WTC11 (cell line): ENCODE measurements at places on chromosomes 5 and 9. TPM values are rescaled to one million over a fixed set of nuclear protein-coding genes. Genes with fewer than 3 reads are reported as not detected.

SOX30 gene
- total RNA-seq = 0.41 to 0.55 TPM (median 0.46 TPM) in 3 replicates

WDR55 gene
- 22.1 to 25.3 TPM (median 23.5 TPM) in 3 replicates for total RNA-seq

CDC20B gene
- total RNA-seq = not detected in 3 replicates

PPP1R26 gene
- 36.2 to 44.4 TPM (median 37.4 TPM) in 3 replicates for total RNA-seq

CTXN3 gene
- total RNA-seq = not detected in 3 replicates

DNA sequence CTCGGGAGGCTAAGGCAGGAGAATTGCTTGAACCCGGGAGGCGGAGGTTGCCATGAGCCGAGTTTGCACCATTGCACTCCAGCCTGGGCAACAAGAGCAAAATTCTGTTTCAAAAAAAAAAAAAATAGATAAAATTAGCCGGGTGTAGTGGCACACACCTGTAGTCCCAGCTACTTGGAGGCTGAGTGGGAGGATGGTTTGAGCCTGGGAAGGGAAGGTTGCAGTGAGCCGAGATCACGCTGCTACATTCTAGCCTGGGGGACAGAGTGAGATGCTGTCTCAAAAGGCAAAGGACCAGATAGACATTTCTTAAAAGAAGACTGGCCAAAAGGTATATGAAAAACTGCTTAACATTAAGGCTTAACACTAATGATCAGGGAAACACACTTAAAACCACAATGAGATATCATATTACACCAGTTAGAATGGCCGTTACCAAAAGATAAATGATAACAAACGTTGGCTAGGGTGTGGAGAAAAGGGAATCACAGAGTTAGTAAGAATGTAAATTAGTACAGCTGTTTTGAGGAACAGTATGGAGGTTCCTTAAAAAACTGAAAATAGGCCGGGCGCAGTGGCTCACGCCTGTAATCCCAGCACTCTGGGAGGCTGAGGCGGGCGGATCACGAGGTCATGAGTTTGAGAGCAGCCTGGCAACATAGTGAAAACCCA lies 10.1 kb upstream of the MARVELD2 start:
- no peak overlapping the region for H3K27ac ChIP-seq
- no peak for DNase-seq
- H3K27me3 ChIP-seq = no peaks in the 10 kb centered on the region
- H3K4me3 ChIP-seq = no peak overlapping the region

GRCh38 chr9:107720501-107720900 lies 230.9 kb upstream of the KLF4 start:
- no peak for DNase-seq
- H3K36me3 ChIP-seq = no peaks in the 10 kb centered on the region
- no peaks in the 10 kb centered on the region; the same call in 1 of the 2 replicates for H3K27me3 ChIP-seq
- H3K4me1 ChIP-seq = no peaks in the 10 kb centered on the region

GRCh38 chr9:64015136-64015535 lies 1269.9 kb downstream of the FOXD4L5 start:
- H3K27me3 ChIP-seq = peaks cover 10% of the 10 kb centered on the region
- no peaks in the 10 kb centered on the region for H3K4me1 ChIP-seq
- DNase-seq = no peak
- H3K4me3 ChIP-seq = no peak overlapping the region

DNA sequence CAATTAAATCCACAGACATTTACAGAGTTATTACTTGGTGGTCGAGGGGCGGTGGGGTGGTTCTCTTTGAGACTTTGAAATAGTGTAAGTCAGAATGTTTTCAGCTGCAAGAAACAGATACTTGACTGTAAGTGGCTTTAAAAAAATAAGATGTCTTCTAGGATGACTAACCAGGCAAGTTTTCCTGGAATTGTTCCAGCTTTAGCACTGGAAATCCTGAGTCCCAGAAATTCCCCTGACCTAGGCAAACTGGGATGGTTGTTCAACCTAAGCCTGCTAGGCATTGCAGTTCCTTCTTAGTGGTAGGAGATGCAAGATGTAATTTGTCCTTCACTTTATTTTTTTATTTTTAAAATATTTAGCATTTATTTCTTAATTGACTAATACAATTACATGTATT lies 169.5 kb upstream of the POC5 start:
- no peak overlapping the region for H3K27ac ChIP-seq
- 0 out of 2 replicates have a peak, but pooled peaks cover 4% of the 10 kb centered on the region for H3K4me1 ChIP-seq
- H3K27me3 ChIP-seq = no peaks in the 10 kb centered on the region
- no peaks in the 10 kb centered on the region for H3K36me3 ChIP-seq

GRCh38 chr5:112250551-112250950 lies 168.5 kb downstream of the EPB41L4A start:
- H3K4me1 ChIP-seq = peaks cover 13% of the 10 kb centered on the region
- no peak overlapping the region for H3K27ac ChIP-seq
- no peak for DNase-seq
- no peak overlapping the region for H3K4me3 ChIP-seq

DNA sequence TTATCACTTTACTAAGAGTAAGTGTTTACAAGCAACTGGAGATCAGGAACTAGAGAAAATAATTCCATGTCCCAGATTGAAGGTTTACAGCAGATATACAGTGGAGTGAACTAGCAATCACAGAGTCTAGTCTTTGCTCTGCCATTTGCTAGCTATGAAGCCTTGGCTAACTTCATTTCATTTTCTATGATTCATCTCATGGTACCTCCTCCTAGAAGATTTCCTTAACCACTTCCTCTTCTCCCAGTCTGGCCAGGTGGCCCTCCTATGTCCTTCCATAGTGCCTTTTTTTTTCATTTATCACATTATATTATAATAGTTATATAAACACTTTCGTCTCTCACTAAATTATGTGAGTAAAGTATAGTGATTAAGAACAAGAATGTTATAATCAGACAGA lies 52.1 kb downstream of the GRIA1 start:
- H3K27me3 ChIP-seq = no peaks in the 10 kb centered on the region
- DNase-seq = no peak
- no peaks in the 10 kb centered on the region for H3K36me3 ChIP-seq
- no peak overlapping the region for H3K4me3 ChIP-seq

DNA sequence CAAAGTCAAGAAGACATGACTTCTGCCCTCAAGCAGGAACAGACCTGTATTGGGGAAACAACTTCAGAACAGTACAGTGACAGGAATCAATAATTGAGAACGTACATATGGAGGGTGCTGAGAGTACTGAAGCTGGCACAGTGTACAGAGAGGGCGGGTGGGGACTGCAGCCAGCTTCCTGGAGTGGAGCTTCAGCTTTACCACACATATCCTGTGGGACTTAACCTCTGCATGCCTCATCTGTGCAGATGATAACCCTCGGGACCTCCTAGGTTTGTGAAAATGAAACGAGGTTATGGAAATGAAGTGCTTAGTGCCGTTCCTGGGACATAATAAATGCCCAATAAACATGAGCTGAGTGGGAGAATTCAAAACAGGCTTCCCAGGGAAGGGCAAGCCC lies 22.1 kb upstream of the RARS1 start:
- no peak overlapping the region for H3K27ac ChIP-seq
- peaks cover 51% of the 10 kb centered on the region for H3K36me3 ChIP-seq
- H3K27me3 ChIP-seq = no peaks in the 10 kb centered on the region
- no peak for DNase-seq

- no peaks in the 10 kb centered on the region for H3K27me3 ChIP-seq
- peak overlapping the region; percentile 19 for H3K4me3 ChIP-seq
- peaks cover 40% of the 10 kb centered on the region for H3K4me1 ChIP-seq
Observed at GRCh38 chr9:13607481-13608441, 328.3 kb upstream of the MPDZ start.

DNA sequence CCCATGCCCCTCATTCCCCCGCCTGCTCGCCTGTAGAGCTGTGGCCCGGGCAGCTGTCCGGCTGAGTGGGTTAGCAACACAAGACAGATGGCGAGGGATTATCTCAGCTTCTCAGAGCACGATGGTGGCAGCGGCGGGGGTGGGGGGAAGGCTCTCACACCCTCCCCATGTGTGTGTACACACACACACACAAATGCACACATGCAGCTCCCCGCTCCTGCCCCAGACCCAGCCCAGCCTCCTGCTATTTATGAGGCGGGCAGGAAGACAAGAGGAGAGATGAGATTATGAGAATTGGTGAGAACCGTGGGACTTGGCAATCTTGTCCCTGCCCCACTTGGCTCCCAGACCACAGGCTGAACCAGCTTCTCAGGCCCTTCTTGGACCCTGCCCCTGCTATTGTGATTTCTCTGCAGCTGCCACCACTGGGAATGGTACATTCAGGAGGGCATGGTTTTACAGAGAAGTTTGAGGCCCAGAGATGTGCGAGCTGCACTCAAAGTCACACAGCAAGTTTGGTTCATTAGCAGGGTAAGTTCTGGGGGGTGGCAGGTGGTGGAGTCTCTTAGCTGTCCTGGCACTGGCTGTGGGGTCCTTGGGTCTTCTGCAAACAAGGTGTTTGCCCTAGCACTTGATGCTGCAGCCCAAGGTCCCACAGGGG lies 51.0 kb upstream of the PSD2 start:
- peaks cover 50% of the 10 kb centered on the region for H3K27me3 ChIP-seq
- H3K27ac ChIP-seq = no peak overlapping the region
- no peaks in the 10 kb centered on the region for H3K36me3 ChIP-seq
- peak overlapping the region; percentile 21; the same call in 1 of the 2 replicates for H3K4me3 ChIP-seq
- DNase-seq = no peak
- H3K4me1 ChIP-seq = peaks cover 59% of the 10 kb centered on the region
